Left ventricle myocardium inferior (tissue), 1 donor: ENCODE measurements at places on chromosomes 3 and 15. TPM values are rescaled to one million over a fixed set of nuclear protein-coding genes. Genes with fewer than 3 reads are reported as not detected.

Gene GCNT3
- 0.14 TPM for total RNA-seq

Gene TJP1
- 108 TPM for total RNA-seq

Gene CCDC33
- total RNA-seq, result 0.11 TPM

Gene SNX1
- total RNA-seq, result 72.1 TPM

Gene NR2E3
- total RNA-seq, result not detected

Gene VEPH1
- 0.16 TPM for total RNA-seq

GRCh38 chr3:106611841-106612240 is 743.0 kb upstream of the CBLB start:
- no peak for DNase-seq

DNA sequence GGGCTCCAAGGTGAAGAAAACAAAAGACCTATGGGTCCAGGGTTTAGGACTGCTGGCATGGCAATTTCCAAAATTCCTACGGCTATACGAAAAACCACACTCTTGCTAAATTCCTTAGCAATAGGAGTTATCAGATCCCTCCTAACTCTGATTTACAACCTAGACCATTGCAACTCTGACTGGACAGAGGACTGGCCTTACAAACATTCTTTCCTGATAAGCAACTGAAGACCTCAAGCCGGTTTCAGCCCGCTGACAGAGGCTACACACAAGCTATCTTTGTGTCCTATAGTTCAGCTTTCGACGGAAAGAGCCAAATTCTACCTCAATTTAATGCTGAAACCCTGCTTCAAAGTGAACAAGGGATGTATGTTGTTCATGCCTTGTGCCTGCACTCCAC is 38.3 kb upstream of the AGBL1 start:
- no peak for DNase-seq

GRCh38 chr3:187274315-187274976 is 17.1 kb downstream of the MASP1 start:
- DNase-seq, result no peak

DNA sequence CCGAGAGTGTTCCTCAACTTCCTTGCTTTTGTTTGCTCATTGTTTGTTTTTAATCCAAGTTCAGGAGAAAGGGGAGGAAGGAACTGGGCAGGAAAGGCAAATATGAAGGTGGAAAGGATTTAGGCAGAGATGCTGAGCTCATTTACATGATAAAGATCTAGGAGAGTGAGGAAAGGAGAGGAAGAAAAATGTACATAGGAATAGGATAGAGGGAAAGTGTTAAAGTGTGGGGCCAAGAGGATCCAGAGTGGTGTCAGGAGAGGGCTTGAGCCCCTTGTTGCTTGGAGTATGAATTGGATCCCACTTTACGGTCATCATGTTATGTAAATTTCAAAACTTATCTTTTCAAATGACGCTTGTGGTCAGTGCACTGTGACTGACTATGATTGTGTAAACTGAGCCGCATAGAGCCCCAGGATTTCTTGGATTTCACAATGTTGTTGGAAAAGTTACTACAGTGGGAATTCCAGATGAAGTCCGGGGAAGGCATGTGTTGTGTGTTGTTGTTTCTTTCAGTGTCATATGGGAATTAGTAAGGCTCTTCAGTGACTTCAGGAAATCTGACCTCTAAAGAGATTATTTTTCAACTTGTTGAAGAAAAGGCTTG is 15.0 kb upstream of the PLD1 start:
- no peak for DNase-seq

GRCh38 chr3:187064210-187065115 is 74.8 kb downstream of the RPL39L start:
- DNase-seq, result no peak

GRCh38 chr3:55296791-55297190 is 190.3 kb downstream of the WNT5A start:
- no peak for DNase-seq

DNA sequence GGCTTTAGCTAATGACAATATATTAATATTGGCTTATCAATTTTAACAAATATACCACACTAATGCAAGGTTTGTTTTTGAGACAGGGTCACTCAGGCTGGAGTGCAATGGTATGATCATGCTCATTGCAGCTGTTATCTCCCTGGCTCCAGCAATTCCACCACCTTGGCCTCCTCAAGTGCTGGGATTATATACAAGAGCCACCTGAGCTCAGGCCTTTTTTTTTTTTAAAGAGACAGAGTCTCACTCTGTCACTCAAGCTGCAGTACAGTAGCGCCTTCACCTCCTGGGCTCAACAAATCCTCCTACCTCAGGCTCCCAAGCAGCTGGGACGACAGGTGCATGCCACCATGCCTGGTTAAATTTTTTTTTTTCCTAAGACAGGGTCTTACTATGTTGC is 11.7 kb downstream of the DLG1 start:
- no peak for DNase-seq

DNA sequence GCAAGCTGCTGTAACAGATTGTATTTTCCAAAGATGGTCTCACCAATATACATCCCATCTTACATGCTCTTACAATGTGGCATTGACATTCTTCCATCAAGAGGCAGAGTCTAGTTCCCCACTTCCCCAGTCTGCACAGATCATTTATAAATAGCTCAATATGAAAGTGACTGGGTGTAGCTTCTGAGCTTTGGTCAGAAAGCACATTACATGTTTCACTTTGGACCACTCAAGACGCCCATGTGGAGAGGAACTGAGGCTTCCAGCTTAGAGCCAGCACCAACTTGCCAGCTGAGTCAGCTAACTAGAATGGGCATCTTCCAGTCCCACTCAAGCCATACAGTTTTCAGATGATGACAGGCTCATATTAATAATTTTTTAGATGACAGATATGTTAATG is 45.5 kb downstream of the GREM1 start:
- no peak for DNase-seq

- DNase-seq, result no peak
Observed at GRCh38 chr15:101446518-101447167, 42.9 kb downstream of the PCSK6 start.

DNA sequence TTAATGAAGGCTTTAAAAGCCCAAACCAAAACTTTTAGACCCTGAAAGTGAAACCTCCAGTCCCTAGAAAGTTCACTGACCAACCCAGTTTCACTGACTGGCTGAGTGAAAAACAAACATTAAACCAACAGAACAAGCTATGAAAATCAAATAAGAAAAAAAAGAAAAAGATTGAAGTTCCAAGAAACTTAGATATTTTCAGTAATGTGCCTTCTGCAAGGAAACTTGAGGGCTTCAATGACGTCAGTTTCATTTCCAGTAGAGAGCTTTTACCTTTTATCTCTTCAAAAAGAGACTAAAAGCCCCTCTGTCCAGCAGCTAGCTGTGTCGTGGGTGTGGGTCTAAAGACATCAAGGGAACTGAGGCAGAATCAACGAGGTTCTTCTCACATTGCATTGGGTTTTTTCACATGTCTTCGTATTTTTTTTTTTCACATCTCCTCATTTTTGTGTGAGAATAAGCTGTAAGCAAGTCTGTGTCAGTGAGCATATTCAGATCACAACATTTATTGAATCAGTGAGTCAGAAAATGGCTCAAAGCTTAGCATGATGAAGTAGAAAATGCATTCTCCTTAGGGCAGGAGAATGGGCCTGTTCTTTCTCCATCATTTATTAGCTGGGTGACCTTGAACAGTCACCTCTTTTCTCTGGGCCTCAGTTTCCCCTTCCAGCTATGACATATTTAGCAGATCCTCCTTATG is 54.8 kb upstream of the BCL6 start:
- no peak for DNase-seq

GRCh38 chr3:168053115-168053514 is 42.6 kb downstream of the GOLIM4 start:
- no peak for DNase-seq

DNA sequence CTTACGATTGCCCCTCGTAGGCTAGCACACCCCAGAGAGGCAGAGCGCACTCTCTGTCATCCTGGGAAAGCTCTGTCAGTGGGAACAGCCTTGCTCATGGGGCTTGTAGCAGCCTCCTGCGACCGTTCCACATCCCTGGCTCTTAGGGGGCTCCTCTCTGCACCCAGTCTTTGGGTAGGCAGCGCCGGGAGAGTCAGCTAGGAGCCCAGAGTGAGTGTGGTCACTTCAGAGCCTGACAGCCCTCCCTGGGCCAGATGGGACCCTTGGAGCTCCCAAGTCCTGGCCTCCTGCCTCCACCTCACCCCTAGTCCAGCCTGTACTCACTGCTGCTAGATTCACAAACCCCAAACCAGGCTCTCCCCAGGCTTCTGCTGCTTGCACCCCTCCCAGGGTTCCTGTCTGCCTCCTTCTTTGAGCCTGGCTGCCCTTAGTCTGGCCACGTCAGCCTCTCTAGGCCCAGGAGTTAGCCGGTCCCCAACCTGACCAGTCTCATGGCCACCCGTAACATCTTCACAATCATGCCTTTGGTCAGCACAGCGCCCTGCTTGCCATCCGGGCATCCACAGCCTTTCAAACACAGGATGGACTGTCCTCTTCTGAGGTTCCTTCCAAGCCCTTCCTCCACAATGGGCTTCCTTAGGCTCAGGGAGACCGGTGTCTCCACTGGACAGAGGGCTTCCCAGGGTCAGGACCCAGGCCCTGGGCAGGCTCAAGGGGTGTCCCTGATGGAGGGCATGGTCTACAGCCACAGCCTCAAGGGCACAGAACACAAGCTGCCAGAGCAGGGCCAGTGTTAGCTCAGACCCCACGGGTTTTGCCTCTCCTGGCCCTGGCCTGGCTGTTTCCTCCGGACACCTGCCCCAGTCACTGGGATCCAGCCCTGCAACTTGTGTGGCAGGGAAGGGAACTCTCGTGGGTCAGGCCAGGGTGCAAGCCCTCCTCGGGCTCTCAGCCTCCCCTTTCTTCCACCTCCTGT is 4.6 kb downstream of the ACSBG1 start:
- no peak for DNase-seq

DNA sequence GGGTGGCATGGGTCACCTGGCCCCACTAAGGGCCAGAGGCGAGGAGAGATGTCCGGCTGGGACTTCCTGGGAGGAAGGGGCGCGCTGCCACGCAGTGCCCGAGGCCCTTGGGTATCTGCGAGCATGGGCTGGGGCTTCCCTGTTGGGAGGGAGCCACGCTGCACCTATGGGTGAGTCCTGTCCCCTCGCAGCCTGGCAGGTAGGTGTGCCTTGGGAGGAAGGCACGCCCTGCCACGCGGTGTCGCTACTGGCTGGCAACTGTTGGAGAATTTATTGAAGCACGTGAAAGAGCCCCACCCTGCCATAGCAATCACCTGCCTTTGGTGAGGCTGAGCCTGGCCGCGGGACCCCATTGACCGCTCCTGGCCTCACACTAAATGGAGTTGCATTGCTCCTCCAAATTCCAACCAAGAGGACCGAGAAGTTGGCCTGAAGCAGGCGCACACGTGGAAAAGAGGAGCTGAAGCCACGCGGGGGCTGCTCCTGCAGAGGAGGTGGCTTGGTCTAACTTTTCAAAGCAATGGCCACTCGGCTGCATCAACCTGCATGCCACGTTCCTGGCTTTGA is 134.2 kb downstream of the TJP1 start:
- DNase-seq, result no peak

- DNase-seq, result no peak
Observed at GRCh38 chr3:78414261-78414660, 1353.5 kb downstream of the ROBO1 start.

DNA sequence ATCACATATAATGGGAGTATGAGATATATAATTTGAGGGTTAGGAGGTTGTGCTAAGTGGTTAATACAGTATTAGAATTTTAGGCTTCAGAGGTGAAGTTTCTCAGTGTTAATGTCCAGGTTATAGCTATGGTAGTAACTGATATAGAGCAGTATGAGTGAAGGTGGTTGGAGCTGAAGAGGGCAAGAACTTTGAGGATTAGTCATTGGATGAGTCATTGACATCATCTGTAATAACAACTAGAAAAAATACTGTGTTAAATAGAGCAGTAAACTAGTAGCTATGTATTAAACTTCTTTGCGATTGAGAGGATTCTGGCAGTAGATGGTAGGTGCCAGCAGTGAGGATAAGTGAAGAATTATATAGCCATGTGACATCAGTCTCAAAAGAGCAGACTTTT is 47.5 kb upstream of the EIF3J start:
- DNase-seq, result no peak
